ENCODE measurements at places on chromosomes 6 and 20.
A peak's percentile ranks its signal among the peaks of the same experiment; 100 is the strongest.

DNA sequence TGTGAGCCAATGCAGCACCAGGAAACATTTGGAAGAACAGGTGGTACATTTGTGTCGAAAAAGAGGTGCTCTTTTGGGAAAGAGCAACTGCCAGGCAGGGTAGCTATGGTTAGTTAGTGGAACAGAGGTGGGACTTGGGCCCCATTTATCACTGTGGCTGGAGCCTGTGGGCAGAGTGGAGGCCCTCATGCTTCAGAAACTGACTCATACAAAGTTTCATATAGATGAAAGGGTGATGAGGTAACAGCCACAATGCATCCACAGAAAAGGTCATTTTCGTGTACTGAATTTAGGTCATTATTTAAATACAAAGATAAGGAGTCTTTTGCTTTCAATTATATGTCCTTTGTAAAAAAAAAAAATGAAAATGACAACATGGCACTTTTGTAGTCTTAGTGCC lies 76.4 kb upstream of the HS3ST5 start:
- no peak for DNase-seq

- no peak for DNase-seq
Observed at GRCh38 chr6:23659125-23659524, 466.9 kb upstream of the NRSN1 start.

GRCh38 chr20:19889011-19889953 lies 127.9 kb upstream of the NAA20 start:
- DNase-seq: no peak

GRCh38 chr6:104859225-104860146 lies at the start of gene HACE1:
HACE1 (minus strand) TSS chr6:104859919; CDS start chr6:104859642, 277 bp downstream.
- DNase-seq: peak; percentile 90

- no peak for DNase-seq
Observed at GRCh38 chr6:63572747-63573075, 431 bp downstream of the LOC128125822 start.

DNA sequence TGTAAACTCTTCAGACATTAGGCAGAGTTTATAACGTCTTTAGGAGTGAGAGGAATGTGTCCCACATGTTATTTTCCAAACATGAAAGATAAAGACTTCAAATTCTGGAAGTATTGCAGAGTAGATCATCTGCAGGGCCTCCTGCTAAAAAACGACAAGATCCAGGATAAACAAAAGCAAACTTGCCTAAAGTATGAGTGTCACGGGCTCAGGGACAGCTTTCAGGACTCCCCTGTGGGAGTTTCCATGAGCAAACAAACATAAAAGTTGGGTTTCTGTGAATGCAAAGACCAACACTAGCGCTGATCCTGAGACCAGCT lies 76.9 kb downstream of the TXNDC5 start:
- no peak for DNase-seq

DNA sequence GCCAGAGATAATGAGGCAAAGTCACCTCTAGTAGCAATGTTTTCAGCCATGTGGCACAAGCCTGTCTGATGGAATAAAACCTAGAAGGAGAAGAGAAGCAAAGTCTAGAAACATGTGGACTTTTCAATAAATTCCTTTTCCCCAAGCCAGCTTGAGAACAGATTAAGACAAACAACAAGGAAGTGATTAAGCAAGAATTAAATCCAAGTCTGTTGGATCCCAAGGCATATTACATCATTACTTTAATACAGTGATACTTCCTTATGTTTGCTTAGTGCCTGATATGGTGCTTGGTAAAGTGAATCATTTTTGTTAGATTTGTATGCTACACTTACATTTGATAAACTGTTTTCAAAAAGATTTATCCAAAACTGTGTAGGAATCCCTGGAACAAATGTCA lies 260.3 kb upstream of the FAM83B start:
- DNase-seq: no peak

DNA sequence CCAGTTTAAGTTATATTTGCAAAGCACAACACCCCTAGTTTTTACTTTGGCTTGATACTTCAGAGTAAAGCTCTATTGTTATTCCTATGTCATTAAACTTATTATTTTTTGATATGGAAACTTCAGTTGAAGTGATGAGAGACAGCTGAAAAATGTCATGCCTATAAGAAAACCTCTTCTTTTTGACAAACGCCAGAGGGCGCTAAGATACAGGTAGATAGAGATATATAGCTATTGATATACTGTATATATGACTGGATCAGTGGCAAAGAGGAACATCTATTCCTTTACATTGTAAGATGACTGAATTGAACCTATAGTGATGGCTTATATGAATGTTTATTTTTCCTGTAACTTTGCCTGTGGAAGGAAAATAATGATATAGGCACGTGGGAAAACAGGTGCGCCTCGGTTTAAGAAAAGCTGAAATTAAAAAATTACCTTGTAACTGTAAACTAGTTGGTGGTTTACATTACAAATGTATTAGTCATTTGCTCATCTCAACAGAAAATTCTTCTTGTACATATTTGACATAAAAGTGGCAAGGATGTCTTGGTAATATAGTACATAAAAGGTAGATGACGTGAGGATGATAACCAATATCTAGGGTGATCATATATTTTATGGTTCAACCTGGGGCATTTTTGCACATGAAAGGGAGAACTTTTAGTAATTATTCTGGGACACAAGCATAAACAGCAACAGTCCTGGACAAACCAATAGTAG lies 74.1 kb downstream of the LAMA4 start:
- DNase-seq: peak; percentile 59

DNA sequence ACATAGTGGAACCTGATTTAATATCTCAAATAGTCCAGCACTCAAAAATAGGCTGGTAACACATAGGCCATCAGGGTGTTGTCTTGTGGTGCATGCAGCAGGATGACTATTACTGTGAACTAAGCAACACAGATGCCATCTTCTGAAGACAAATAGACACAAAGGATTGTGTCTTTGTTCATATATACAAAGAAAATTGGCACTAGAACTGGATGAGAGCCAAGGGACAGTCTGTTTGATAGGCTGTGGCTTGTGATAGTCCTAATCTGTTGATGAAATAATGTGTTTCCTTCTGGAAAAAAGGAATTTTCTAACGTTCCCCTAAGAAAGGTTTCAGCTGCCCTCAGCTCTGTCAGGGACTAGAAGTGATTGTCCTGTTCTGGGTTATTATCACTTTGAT lies 129.8 kb downstream of the TPBG start:
- DNase-seq: no peak

DNA sequence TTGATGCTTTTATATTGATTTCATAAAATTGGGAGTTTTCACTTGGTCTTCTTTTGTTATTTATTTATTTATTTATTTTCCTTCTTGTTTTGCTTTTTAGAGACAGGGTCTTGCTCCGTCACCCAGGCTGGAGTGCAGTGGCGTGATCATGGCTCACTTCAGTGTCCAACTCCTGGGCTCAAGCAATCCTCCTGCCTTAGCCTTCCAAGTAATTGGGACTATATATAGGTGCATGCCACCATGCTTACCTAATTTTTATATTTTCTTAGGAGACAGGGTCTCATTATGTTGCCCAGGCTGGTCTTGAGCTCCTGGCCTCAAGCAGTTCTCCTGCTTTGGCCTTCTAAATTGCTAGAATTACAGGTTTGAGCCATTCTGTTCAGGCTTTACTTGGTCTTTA lies 38.3 kb upstream of the MYLK2 start:
- no peak for DNase-seq

GRCh38 chr6:2196079-2196679 lies 49.2 kb downstream of the GMDS start:
- peak; percentile 6 for DNase-seq

DNA sequence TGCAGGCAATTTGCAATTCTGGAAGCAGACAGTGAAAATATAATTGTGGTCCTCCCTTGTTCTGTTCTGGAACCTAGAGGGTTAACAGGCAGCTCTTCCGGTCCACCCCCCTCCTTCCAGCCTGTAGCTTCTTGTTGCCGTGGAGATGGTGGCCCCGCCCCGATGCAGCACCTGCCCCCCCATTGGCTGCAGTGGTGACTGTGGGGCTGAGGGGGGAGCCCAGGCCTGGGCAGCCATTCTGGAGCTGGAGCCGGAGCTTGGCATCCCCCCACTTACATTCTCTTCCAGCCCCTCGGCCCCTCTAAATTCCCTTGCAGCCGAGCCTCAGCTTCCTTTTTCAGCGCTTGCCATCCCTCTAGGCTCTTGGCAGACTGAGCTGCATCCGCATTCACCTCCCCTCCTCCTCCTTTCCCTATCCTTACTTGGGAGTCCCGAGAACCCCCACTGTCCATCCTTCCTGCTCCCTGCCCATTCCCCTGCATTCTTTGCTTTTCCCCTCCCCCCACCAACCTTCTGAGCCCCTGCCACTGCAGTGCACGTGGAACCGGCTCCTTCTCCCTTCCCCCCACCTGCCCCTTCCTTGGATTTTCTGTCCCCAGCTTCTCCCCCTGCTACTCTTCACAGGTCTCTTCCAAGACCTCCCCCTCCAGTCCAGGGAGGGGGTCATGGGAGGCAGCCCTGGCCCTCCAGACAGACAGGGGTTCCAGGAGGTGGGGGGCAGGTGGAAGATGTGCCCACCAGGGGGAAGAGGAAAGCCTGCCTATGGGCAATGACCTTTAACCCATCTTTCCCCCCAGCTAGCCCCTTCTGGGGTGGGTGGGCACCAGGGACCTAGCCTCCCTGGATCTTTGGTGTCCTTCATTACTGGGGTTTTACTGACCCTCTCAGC lies 11.4 kb downstream of the SYNGAP1 start:
- DNase-seq: peak; percentile 88

- DNase-seq: peak; percentile 55
Observed at GRCh38 chr6:12163149-12163548, 127.0 kb upstream of the EDN1 start.

- DNase-seq: no peak
Observed at GRCh38 chr6:158620963-158621693, 23.4 kb downstream of the DYNLT1 start.

- DNase-seq: no peak
Observed at GRCh38 chr6:17886891-17887290, 100.5 kb downstream of the KIF13A start.
